ENCODE measurements at places on chromosomes 2 and 18. TPM values are rescaled to one million over a fixed set of nuclear protein-coding genes. Genes with fewer than 3 reads are reported as not detected.

GRCh38 chr2:74399785-74400184 is 19.7 kb upstream of the DCTN1 start:
- no peak for DNase-seq

GRCh38 chr2:60432035-60432601 is 121.3 kb downstream of the BCL11A start:
- no peak for DNase-seq

GRCh38 chr18:671405-671804 is 14.0 kb downstream of the TYMS start:
- DNase-seq: no peak

DNA sequence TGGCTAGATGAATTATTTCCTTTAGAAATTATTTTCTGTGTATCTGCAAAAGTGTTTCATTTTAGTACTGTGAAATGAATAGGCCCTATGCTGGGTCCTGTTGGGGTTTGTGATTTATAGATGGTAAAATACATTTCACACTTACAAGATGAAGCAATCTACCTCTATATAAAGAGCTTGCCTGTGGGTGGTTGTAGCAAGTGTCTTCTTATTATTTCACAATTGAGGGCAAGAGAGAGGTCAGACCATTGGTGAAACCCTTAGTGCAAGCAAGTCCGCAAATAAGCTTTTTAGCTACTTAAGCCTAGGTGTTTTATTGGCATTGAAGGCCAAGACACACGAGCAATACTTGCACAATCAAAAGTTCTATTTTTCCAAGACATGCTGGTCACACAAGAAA is 153.1 kb downstream of the FMNL2 start:
- no peak for DNase-seq

DNA sequence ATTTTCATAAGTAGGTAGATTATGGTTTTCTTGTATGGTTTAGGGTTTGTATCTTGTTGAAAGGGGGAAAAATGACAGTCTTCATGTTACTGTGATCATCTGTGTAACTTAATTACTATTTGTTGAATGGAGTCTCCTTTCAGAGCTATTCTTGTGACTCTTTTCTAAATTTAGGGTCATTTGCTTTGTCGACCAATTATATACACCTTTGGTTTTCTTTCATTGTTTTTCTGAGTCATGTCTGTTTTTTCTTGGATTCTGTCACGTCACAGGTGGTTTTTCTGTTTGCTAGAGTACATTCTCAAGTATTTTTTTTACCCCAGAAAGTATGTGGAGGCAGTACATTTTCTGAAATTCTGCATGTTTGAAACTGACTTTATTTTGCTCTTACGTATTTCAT is 43.8 kb upstream of the DYSF start:
- no peak for DNase-seq

DNA sequence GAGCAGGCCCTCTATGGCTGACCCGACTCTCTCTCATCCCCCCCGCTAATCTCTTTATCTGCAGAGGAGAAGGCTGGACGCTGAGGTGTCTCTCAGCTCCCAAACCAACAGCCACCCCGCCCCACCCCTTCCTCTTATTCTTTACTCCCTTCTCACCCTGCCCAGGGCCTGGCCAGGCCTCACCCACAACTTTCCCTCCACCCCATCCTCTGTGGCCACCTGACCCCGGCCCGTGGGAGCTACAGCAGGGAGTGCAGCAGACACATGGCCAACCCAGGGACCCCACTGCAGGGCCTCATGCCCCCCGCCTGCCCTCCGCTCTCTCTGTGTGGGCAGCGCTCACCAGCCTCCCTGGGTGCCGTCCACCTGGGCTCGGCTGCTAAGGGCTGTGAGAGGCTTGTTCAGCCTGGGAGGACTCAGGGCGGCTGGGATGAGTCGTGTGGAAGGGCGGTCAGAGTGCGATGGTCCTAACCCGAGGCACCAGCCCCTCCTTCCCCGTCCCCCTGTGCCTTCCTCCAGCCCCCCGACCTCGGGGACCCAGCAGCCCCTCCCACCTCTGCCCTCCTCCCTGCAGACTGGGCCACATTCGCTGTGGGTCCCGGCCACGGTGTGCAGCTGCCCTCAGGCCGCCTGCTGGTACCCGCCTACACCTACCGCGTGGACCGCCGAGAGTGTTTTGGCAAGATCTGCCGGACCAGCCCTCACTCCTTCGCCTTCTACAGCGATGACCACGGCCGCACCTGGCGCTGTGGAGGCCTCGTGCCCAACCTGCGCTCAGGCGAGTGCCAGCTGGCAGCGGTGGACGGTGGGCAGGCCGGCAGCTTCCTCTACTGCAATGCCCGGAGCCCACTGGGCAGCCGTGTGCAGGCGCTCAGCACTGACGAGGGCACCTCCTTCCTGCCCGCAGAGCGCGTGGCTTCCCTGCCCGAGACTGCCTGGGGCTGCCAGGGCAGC is 6.8 kb downstream of the NEU4 start:
- DNase-seq: peak; percentile 73

Gene AKAIN1
- total RNA-seq: not detected

GRCh38 chr2:85504778-85505261 is 34.1 kb upstream of the MAT2A start:
- DNase-seq: peak; percentile 84

DNA sequence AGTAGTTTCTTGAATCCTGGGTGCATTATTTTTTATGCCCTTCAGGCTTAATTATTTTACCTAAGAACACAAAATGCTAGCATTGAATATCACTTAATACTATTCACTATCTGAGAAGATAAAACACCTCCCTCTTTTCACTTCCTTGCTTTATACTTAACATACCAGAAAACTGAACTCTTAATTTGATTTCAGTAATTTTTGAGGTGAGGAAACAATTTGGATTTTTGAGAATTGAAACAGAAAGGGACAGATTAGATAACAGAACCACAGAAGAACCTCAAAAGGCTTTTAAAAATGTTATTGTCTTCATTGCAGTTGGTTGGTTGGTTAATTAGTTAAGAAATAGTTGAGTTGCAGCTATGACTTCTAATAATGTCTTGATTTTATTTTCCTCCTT is 69.5 kb downstream of the GPD2 start:
- no peak for DNase-seq

- DNase-seq: no peak
These were observed 1.4 kb upstream of the POLR1B start for GRCh38 chr2:112540906-112541305.

Gene ASIC4
- total RNA-seq: 0.38 TPM
